ENCODE measurements at places on chromosomes 11 and 22.
A peak's percentile ranks its signal among the peaks of the same experiment; 100 is the strongest.

- no peak for DNase-seq
Observed at GRCh38 chr11:59542142-59542810, 30.9 kb downstream of the OR4D9 start.

- DNase-seq: no peak
Observed at GRCh38 chr11:129141748-129142523, 50.2 kb downstream of the ARHGAP32 start.

DNA sequence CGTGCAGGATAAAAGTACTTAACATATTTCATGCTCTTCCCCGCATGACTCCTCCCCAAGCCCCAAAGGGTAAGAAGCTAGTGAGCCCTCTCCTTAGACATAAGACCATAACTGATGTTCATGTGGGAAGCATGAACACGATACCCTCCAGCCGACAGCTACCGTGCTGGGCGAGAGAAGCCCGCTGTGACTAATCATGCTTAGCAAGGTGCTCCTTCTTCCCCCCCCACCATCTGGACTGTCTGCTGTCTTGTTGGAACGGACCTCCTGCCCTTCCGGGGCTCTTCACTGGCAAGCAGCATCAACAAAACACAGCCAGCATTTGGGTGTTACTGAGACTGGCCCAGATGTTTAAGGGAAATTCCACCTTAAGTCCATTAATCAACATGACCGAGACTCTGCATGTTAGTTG lies 200.6 kb downstream of the DBX1 start:
- DNase-seq: no peak

DNA sequence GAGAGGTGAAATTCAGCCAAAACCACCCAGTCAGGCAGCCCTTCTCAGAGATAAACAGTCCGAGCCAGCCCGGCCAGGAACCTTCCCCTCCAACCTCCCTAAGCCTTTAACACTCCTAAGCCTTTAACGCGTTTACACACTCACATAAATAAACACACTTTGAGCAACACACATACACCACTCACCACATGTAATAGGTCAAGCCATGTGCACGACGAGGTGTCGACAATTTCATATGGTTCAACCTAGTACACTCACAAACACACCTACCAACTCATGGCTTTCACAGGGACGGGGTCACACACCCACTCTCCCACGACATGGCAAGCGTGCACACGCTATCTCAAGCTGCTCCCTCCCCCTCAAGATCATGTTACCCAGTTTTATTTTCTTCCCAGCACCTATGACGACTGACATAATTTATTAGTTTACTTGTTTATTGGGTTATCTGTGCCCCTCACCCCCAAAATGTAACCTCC lies 15.5 kb downstream of the SLC43A1 start:
- DNase-seq: no peak

DNA sequence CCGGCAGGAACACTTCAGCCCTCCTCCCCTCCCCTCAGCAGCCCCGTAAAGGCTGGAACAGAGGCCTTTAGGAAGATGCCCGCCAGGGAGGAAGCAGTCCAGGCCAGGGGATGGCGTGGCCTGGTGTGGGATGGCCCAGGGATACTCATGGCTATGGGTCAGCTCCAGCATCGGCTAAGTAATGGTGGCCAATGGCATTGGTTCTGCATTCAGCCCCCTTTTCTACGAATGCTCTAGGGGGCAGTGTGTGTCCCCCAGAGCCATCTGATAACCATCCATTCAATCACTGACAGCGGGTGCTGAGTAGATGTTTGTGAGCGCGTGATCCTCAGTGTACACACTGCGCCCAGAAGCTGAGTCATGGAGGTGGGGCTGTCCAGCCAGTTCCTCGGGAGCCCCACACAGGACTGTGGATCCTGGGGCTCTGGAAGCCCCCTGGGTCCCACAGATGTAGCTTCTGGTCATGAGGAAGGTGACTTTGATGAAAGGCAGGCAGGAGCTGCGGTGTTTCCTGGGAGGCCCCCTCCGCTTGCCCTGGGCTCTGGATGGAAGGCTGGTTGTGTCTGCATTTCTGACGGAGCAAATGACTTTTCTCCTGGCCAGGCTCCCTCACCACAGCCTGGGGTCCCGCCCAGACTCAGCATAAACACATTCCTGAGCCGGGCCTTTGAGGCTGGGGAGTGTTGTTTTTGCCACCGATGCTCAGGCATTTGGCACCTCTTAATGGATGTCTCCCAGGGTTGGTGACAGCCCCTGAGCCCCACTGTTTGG lies 46.5 kb downstream of the FBLN1 start:
- DNase-seq: no peak

DNA sequence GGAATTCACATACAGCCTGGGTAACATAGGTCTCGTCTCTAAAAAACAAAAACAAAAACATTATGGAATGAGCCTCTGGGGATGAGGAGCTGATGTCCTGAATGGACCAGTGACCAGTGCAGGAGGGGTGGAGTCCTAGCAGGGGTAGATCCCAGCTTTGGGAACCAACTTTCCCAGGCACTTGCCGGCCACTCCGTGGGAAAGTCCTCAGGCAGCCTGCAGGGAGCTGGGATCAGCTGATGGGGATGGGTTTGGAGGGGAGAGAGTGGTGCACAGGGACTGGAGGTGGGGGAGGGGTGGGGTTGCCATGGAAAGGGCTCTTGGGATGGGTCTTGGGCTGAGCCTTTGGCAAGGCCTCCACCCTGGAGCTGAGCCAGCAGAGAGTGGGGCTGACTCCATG lies 19.1 kb downstream of the MGAT3 start:
- no peak for DNase-seq

DNA sequence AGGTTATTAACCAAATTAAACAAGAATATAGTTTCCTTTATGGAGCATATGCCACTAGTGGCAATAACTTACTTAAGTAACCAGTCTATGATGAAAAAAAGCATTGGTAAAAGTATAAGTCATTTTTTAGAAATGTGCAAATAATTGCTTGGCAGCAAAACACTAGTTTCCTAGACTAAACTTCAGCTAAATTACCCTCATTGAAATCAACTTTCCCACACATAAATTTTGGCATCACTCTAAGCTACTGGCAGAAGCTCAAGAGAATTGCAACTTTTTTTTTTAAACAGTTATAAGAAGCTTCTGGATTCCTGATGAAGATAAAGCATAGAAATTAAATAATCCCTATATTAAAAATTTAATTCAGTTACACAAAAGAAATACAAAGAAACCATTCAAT lies 12.5 kb downstream of the CCDC34 start:
- no peak for DNase-seq

DNA sequence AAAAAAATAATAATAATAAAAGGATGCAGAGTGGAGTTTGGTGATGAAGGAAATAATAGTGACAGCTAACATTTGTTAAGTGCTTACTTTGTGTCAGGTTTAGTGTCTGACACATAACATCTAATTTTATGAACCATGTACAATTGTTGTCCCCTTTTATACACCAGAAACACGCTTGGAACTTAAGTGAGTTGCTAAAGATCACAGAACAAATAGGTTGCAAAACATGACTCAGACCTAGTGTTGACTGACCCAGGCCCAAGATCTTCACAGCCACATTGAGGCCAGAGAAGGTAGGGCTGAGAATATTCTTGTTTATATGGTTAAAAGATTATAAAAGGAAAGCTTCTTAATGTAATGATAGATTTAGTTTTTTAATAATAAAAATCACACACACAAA lies 25.6 kb upstream of the TMEM135 start:
- no peak for DNase-seq

GRCh38 chr22:29587938-29588699 lies 7.2 kb upstream of the NIPSNAP1 start:
- DNase-seq: no peak

GRCh38 chr11:16215352-16215751 lies 141.0 kb downstream of the SOX6 start:
- DNase-seq: no peak

GRCh38 chr22:46590334-46590733 lies 29.9 kb upstream of the GRAMD4 start:
- no peak for DNase-seq

DNA sequence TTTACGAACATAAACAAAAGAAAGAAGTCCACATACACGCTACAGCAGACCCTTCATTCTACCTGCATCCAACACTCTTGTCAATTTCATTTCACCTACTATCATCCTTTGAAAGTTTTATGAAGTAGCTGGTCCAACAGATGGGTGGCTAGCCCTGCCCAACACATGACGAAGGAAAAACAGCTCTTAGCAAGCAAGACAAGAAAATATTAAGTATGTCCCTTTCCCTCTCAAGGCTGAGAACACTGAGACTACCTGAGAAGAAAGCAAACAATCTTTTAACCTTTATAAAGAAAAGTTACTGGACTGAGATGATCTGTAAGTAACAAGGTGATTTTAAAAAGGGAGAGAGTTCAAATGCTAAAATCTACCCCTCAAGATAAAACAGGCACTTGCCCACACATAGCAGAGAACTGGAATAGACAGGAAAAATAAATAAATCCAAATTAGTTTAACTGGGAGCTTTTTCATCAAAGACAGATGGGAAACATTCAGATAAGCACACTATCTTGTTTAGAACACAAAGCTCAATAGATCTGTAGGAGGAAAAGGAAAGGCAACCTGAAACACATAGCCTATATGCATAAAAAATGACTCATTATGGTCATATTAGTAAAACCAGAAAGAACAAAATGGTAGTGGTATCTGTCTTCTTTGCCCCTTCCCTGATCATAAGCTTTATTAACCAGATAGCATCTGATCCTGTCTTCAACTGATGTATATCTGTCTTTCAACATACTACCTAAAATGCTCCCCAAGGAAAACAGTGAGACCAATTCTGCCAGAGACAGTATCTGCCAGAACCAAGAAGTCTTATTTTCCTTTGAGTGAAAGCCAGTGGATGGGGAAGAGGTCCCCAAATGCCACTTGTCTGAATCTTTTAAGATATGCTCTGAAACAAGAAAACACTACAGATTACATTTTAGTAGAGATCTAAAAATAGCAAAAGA lies 104.3 kb downstream of the MRTFA start:
- DNase-seq: no peak

- DNase-seq: peak; percentile 17
Observed at GRCh38 chr22:43567691-43568324, 156.0 kb downstream of the MPPED1 start.

GRCh38 chr11:61814247-61814957 lies 2.4 kb downstream of the FADS1 start:
- DNase-seq: no peak

DNA sequence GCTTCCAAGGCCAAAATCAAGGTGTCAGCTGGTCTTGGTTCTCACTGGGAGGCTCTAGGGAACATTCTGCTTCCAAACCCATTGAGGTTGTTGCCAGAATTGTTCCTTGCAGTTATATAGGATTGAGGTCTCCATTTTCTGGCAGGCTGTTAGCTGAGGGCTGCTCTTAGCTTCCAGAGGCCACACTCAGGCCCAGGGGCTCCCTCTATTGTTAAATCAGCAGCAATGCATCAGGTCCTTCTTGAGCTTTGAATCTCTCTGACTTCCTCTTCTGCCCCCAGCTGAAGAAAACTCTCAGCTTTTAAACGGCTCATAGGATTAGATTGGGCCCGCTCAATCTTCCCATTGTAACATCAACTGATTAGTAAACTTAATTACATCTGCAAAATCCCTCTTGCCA lies 39.3 kb upstream of the BSX start:
- DNase-seq: no peak

- no peak for DNase-seq
Observed at GRCh38 chr22:48517039-48518030, 1310.3 kb downstream of the BRD1 start.

GRCh38 chr11:25983280-25983679 lies 348.6 kb upstream of the ANO3 start:
- DNase-seq: no peak

GRCh38 chr11:18706330-18707243 lies 8.0 kb downstream of the TMEM86A start:
- DNase-seq: no peak

DNA sequence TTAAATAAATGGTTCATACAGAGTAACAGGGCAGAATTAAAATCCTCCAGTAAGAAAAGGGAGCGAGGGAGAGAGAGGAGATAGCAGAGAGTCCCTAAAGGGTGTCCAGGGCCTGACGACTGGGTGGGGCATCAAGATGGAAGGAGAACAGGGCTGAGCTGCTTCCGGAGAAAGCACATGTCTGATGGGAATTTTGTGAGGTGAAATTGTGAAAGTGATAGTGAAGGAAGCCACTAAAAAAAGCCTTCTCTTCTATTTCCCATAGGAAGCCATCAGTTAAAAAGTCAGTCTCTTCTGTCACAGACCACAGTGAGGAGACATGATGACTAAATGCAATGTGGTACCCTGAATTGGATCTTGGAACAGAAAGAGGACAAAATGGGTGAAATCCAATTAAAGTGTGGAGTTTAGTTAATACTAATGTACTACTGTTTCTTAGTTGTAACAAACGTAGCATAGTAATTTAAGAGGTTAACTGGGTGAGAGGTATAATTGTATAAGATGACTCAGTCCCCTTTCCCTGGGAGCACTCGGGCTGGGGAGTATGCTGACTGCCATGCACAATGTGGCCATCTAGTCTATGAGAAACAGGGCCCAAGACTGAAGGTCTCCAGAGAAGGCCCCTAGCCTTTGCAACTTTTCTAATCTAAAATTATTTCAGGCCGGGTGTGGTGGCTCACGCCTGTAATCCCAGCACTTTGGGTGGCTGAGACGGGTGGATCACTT lies 29.5 kb upstream of the FCHSD2 start:
- DNase-seq: no peak

- DNase-seq: no peak
Observed at GRCh38 chr11:6260207-6260726, 629 bp downstream of the CCKBR start.

DNA sequence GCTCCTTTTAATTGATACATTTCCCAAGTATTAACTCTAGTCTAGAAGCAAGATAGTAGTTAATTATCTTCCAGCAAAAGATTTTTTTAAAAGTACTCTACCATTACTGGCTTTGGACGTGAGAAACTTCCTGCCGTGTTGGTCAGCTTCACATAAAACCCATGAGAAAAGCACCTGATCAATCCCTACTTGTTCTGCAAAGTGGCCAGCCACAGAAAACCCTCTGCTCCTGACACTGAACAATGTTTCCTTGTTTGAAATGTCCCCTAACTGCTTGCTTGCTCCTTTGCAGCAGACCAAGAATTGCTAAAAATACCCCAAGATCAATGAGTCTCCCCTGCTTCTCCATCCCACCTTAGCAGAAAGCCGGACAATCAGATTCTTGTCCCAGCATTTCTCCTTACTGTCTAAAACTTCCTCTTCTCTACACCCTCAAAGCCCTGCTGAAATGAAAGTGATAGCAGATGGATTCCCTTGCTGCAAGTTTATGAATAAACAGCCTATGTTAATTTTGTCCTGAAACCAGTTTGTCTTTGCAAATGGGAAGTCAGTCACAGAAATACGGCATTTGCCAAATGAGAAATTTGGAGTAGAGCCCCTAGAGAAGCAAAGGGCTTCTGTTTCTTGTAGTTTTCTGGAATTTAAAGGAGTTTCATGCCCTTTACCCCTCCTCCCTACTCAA lies 207.1 kb upstream of the ARHGAP20 start:
- no peak for DNase-seq

GRCh38 chr22:20566420-20567260 lies 59.2 kb downstream of the MED15 start:
- DNase-seq: no peak

- DNase-seq: no peak
Observed at GRCh38 chr11:111417766-111418435, 38.8 kb upstream of the POU2AF1 start.

DNA sequence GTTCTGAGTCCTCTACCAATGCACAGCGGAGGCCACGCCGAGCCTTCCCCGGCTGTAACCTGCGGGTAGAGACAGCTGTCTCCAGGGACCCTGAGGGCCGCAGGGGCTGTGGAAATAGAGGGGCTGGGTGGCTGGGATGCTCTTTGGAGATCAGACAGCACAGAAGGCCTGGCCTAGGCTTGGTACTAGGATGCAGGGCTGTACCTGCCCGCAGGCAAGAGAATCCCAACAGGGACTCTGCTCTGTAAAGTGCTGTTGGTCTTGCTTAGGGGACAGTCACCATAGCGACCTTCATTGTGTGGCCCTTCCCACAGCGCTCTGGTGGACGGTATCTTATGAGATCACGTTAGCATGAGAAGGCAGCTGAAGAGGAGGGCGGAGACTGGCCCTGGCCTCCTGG lies 11.3 kb upstream of the KCNJ5 start:
- DNase-seq: no peak
